WTC11 (cell line): ENCODE measurements at places on chromosomes 13 and 19.

- peaks cover 18% of the 10 kb centered on the region for H3K36me3 ChIP-seq
- peaks cover 51% of the 10 kb centered on the region for H3K4me1 ChIP-seq
- H3K4me3 ChIP-seq = peak overlapping the region; percentile 59
- peak overlapping the region; percentile 86 for H3K27ac ChIP-seq
- H3K27me3 ChIP-seq = no peaks in the 10 kb centered on the region
Measured at GRCh38 chr13:98199480-98199879, 22.4 kb upstream of the RNF113B start.

DNA sequence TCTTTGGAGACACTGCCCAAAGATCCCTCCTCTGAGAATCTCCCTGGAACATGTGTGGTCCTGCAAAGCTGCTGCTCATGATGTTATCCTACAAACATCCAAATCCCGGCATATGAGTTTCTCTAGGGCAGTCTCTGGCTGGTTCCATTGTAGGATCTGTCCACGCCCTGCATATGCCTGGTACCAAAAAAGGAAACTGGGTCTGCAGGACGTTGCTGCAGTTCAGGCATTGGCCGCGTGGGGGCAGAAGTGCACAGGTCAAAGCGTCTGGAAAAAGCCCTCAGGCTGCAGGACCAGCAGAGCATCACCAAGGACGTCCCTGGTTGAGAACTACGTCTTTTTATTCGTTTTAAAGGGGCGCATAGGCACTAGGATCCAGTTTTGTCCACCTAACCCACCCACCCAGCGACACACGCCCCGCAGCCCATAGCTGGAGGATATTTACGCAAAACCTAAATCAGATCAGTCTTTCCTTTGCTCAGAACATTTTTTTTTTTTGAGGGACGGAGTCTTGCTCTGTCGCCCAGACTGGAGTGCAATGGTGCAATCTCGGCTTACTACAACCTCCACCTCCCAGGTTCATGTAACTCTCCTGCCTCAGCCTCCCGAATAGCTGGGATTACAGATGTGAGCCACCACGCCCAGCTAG, 12.9 kb upstream of the ZNF564 start:
- H3K36me3 ChIP-seq = no peaks in the 10 kb centered on the region
- H3K27me3 ChIP-seq = peaks cover 8% of the 10 kb centered on the region
- DNase-seq = peak; percentile 96
- no peak overlapping the region; the same call in 1 of the 2 replicates for H3K27ac ChIP-seq
- H3K4me1 ChIP-seq = 0 out of 2 replicates have a peak, but pooled peaks cover 4% of the 10 kb centered on the region
- H3K4me3 ChIP-seq = no peak overlapping the region

GRCh38 chr19:32465176-32465575, 59.6 kb downstream of the DPY19L3 start:
- DNase-seq = no peak
- H3K4me3 ChIP-seq = no peak overlapping the region
- no peaks in the 10 kb centered on the region for H3K4me1 ChIP-seq
- H3K36me3 ChIP-seq = peaks cover 22% of the 10 kb centered on the region
- H3K27ac ChIP-seq = no peak overlapping the region

GRCh38 chr13:93413972-93414717, 187.5 kb downstream of the GPC6 start:
- peaks cover 19% of the 10 kb centered on the region for H3K4me1 ChIP-seq
- no peak for DNase-seq
- peak overlapping the region; percentile 18; the same call in 1 of the 2 replicates for H3K27ac ChIP-seq
- H3K27me3 ChIP-seq = no peaks in the 10 kb centered on the region

DNA sequence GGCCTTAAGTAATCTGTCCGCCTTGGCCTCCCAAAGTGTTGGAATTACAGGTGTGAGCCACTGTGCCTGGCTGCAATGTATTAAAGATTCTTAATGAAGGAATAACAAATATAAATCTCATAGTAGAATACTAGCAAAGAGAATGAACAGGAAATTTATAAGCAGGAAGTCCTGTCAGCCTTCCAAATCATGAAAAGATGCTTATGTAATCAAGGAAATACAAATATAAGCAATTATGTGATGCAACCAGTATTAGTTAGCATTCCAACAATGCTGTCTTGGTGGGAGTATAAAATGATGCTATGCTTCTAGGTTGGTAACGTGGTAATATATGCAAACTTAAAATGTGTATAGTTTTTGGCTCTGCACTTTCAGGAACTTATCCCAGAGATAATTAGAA, 133.8 kb downstream of the PDS5B start:
- no peaks in the 10 kb centered on the region for H3K4me1 ChIP-seq
- H3K4me3 ChIP-seq = no peak overlapping the region
- peaks cover 58% of the 10 kb centered on the region for H3K36me3 ChIP-seq
- peaks cover 6% of the 10 kb centered on the region for H3K27me3 ChIP-seq
- no peak for DNase-seq
- no peak overlapping the region for H3K27ac ChIP-seq

DNA sequence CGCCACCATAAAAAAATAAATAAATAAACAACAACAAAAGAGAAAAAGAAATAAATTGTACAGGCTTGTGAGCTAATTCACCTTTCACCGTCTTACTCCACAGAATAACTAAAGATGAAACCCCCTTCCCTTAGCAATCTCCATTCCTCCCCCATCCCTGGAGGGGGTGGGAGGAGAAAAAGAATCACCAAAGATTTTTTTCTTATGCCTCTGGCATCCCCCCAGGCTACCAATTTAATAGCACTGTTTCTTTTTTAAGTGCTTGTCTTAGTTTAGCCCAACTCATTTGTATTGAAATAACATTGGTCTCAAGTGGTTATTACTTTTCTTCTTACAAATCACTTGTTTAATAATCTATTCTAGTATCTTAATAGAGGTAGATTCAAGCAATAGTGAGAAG, 23.9 kb upstream of the KLF5 start:
- H3K27ac ChIP-seq = no peak overlapping the region
- no peak overlapping the region for H3K4me3 ChIP-seq
- no peaks in the 10 kb centered on the region for H3K36me3 ChIP-seq
- peaks cover 24% of the 10 kb centered on the region for H3K4me1 ChIP-seq

DNA sequence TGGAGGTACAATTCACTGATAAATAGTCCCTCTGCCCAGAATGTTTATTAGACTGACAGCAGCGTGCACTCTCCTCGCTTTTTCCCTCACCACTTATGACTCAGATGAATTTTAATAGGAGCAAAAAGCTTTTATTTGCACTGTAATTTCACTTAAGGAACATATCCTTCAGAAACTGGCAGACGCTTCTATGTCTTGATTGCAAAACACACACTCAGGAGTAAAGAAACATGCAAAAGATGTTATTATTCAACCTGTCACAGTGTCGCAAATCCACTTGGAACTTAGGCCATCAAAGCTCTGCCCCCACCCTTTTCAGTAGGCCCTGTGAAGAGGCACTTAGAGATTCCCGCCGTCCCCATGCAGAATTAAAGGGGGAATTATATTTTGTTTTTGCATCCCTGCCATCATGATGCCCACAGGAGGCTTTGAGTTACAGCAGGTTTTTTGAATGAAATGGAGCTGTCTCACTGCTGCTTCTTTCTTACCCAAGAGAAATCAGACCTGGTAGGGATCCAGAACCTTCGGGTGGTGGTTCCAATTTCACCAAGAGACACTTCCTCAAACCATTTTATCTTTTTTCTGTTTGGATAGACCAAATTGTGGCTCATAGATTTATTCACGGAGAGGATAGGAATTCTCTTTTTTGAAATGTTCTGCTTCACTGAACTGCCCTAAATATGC, 74.5 kb downstream of the GGACT start:
- no peaks in the 10 kb centered on the region for H3K36me3 ChIP-seq
- no peak overlapping the region for H3K4me3 ChIP-seq
- H3K4me1 ChIP-seq = peaks cover 96% of the 10 kb centered on the region
- DNase-seq = no peak

DNA sequence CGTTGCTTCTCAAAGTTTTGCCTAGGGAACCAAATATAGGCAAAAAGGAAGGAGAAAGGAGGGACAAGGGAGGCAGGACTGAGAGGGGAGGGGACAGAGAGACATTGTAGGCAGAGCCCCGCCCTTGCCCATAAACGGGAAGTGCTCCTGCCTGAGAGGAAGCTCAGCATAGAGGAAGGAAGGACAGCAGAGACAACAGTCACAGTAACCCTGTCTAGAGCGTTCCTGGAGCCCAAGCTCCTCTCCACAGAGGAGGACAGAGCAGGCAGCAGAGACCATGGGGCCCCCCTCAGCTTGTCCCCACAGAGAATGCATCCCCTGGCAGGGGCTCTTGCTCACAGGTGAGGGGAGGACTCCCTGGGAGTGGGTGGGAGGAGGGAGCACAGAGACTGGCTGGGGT, at the start of gene CEACAM21:
CEACAM21 (plus strand) TSS at position 169 of the 400 bp plus-strand sequence; CDS start at position 278, 109 bp downstream.
- no peak for DNase-seq
- H3K27me3 ChIP-seq = peaks cover 79% of the 10 kb centered on the region
- peaks cover under 1% of the 10 kb centered on the region; the same call in 1 of the 2 replicates for H3K36me3 ChIP-seq
- H3K4me3 ChIP-seq = no peak within 1 kb of the TSS

DNA sequence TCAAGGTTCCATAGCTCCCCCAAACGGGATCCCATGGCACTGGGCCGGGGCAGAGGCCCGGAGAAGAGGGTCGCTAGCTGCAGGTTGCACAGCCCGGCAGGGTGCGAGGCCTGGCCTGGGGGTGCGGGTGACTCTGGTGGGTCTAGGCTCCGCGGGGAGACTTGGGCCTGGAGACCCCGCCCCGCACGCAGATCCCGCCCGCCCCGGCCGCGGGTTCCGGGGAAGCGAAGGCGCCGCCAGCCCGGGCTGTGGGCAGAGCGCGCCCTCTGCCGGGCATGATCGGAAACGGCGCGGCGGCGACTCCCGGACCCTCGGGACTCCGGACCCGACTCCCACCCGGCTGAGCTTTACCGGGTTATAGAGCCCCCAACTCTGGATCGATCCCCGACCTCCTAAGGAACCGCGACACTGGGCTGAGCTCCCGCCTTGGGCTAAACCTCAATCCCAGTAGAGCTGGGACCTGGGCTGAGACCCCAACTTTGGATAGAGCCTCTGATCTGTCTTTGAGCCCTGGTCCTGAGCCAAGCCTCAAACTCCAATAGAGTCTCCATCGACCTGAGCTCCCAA, 3.1 kb upstream of the TNFAIP8L1 start:
- peak; percentile 85 for DNase-seq
- peak overlapping the region; percentile 65 for H3K4me3 ChIP-seq
- H3K27ac ChIP-seq = no peak overlapping the region
- H3K4me1 ChIP-seq = peaks cover 20% of the 10 kb centered on the region

GRCh38 chr13:114222461-114222968, 12.2 kb upstream of the CDC16 start:
- no peaks in the 10 kb centered on the region for H3K36me3 ChIP-seq
- no peak overlapping the region for H3K4me3 ChIP-seq
- H3K4me1 ChIP-seq = peaks cover 26% of the 10 kb centered on the region
- no peak overlapping the region for H3K27ac ChIP-seq
- DNase-seq = no peak
- H3K27me3 ChIP-seq = no peaks in the 10 kb centered on the region

GRCh38 chr13:60000081-60000480, 163.6 kb downstream of the DIAPH3 start:
- H3K27ac ChIP-seq = no peak overlapping the region
- DNase-seq = no peak
- H3K4me1 ChIP-seq = peaks cover 4% of the 10 kb centered on the region; the same call in 1 of the 2 replicates
- no peaks in the 10 kb centered on the region for H3K36me3 ChIP-seq

- no peak for DNase-seq
- H3K36me3 ChIP-seq = no peaks in the 10 kb centered on the region
- no peak within 1 kb of the TSS for H3K4me3 ChIP-seq
Measured at GRCh38 chr19:3178377-3178972, at the start of gene S1PR4. Gene S1PR4, plus strand, starts transcription at chr19:3178769. Its CDS starts 24 bp downstream, at chr19:3178793.

DNA sequence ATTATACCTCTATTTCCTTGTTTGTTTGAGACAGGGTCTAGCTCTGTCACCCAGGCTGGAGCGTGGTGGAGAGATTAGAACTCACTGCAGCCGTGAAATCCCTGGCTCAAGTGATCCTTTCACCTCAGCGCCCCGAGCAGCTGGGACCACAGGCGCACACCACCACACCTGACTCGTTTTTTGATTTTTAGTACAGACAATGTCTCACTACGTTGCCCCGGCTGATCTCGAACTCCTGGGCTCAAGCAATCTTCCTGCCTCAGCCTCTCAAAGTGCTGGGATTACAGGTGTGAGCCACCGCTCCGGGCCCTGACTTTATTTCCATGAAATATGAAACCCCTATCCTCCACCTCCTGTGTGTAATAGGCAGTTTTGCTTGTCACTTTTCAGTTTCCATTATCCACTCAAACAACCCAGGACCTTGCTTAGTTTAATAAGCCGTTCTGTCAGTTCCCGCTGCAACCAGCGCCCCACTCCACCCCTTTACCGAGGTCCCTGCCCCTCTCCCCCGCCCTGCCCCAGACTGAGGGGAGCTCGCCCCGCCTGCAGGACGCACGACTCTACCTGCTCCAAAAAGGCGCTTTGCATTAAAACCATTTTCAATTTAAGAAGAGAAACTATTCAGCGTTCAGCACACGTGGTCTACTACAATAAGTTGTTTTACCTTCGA, 16.9 kb downstream of the ZNF816 start:
- peak overlapping the region; percentile 98 for H3K27ac ChIP-seq
- peak overlapping the region; percentile 83 for H3K4me3 ChIP-seq
- peaks cover 43% of the 10 kb centered on the region for H3K4me1 ChIP-seq
- H3K27me3 ChIP-seq = no peaks in the 10 kb centered on the region; the same call in 1 of the 2 replicates

GRCh38 chr19:40422748-40423566, 2.8 kb downstream of the SERTAD1 start:
- H3K4me1 ChIP-seq = peaks cover 16% of the 10 kb centered on the region
- peak overlapping the region; percentile 63; the same call in 1 of the 2 replicates for H3K27ac ChIP-seq
- peaks cover 3% of the 10 kb centered on the region for H3K27me3 ChIP-seq
- no peak for DNase-seq
- H3K4me3 ChIP-seq = peak overlapping the region; percentile 69; the same call in 1 of the 2 replicates

DNA sequence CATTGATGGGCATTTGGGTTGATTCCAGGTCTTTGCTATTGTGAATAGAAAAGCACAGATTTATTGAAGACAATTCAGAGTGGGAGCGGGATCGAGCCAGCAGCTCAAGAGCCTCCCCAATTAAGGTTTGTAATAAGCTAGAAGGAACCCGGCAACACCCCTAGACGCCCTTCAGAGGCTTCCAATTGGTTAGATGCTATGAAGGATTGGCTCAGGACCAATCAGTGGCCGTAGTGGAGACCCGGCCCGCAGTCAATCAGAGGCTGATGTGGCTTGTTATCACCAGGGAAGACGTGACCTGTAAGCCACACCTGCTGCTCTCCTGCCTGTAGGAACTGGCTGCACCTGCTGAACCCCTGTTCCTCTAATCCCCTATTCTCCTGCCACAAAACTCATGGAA, 14.6 kb downstream of the SIGLEC11 start:
- no peaks in the 10 kb centered on the region for H3K36me3 ChIP-seq
- H3K4me3 ChIP-seq = no peak overlapping the region
- H3K27ac ChIP-seq = no peak overlapping the region
- no peaks in the 10 kb centered on the region for H3K4me1 ChIP-seq

DNA sequence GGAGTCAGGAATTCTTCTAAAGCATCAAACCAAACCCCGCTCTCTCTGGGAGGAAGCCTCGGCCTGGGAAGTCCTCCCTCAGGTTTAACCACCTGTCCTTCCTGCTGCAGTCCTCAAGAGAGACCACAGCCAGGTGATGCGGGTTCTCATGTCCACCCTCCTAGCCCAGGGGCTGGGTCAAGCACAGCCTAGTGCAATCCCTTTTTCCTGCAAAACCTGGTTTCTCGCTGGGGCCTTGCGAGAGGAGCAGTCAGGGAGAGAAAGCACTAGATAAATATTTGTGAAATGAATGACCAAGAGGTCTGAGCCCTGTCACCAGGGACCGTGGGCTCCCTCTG, 2.4 kb downstream of the SLC8A2 start:
- H3K27me3 ChIP-seq = peaks cover 18% of the 10 kb centered on the region
- H3K4me1 ChIP-seq = peaks cover 43% of the 10 kb centered on the region
- no peaks in the 10 kb centered on the region for H3K36me3 ChIP-seq
